ENCODE measurements at places on chromosomes 2 and 18.

GRCh38 chr2:231613663-231614558, 21.2 kb downstream of the TEX44 start:
- no peak for DNase-seq

DNA sequence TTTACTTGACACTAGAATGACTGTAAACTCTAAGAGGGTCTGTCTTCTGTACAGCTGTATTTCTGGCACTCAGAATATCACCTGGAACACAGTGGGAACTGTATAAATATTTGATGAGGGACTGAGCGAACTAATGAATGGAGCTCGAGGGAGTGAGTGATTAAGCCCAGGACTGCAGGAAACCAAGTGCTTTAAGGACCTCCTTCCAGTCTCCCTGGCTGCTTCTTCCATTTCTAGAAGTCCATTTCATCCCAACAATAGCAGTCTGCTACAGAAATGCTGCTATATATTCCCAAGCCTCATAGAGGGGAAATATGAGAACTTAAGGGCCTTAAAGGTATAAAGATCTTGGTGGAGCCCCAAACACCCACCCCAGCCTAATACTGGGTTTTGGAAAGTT, 2.8 kb upstream of the IL1RL2 start:
- DNase-seq = no peak

DNA sequence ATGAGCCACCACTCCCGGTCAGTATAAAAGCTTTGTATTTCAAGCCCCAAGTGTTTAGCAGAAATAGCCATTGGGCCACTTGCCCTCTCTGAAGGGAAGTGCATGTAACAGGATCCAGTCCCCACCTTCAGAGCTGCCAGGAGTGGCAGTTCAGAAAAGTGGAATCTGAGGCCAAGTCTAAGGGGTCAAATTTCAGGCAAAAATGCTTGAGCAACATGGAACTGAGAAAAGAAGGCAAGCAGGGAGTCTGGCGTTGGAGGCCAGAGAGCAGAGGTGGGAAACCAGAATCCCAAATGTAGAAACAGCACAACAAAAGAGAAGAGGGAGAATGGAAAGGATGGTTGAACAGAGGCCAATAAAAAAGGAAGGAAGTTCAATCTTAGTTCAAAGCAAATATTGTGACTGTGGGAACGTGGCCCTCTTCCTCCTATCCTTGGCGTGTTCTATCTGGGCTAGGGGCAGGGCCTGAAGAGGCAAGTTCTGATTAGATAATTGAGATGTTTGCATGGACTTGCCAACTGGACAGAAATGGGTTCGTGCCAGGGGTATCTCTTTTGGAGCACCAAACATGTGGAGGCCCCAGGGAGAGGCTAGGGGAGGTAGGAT, 102.2 kb downstream of the AP1S3 start:
- DNase-seq = no peak

GRCh38 chr18:34691614-34692013, 18.5 kb upstream of the DTNA start:
- DNase-seq = no peak

DNA sequence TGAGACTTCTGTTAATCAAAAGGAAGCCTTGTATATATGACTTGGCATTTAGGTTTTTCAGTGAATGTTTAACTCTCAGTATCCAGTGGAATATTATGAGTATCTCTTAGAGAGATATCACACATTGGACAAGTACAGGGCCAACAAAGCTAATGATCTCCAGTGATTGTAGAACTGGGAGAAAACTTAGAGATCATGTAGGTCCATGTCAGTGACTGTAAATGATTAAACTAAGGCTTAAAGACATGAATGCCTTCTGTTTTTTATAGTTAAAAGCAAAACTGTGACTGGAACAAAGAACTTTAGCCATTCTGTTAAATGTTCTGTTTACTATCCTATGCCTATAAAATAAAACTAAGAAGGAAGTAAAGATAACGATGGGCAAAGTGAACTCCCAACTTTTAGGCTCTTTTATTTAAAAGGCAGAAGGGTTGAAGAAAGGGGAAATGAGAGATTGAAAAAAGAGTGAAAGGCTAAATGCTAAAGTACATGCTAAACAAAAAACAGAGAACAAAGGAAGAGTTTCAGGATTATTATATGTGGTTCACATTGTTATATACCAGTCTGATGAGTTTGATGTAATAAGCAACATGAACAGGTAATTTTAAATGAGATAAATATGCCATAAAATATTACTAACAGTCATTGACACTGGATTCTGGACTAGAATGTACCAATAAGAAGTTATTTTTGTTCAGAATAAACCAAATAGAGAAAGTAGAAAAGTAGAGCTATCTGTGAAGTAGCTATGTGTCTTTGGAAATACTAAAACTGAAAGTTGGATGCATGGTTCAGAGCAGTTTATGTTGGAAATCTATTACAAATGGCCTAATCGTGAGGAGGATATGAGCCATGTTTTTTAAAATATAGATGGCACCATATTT, 37.1 kb upstream of the TNFRSF11A start:
- DNase-seq = no peak

DNA sequence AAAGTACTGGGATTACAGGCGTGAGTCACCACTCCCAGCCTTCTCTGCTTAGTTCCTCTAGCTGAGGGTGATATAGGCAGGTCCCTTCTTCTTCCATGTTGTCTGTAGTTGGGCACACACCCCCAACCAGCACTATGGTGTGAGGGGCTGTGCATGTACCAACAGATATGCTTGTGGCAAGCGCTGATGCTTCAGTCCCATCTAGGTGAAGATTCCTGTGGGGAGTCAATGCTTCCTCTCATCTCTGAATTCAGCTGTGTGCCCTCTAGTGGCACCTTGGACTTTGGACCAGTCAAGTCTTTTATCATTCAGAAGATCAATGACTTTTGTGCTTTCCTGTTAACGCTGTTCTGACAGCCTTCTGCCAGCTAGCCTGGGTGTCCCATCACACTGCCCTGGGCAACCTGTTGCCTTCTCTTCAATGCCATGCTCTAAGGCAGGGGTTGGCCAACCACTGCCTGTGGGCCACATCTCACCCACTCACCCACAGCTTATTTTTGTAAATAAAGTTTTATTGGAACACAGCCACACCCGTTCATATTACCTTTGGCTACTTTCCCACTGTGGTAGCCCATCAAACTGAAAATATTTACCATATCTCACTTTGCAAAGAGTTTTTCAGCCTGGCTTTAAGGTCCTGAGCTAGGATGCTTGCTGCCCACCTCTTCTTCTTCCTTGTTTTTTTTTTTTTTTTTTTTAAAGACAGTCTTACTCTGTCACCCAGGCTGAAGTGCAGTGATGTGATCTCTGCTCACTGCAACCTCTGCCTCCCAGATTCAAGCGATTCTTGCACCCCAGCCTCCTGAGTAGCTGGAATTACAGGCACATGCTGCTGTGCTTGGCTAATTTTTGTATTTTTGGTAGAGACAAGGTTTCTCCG, 51.0 kb downstream of the NPAS2 start:
- DNase-seq = no peak

DNA sequence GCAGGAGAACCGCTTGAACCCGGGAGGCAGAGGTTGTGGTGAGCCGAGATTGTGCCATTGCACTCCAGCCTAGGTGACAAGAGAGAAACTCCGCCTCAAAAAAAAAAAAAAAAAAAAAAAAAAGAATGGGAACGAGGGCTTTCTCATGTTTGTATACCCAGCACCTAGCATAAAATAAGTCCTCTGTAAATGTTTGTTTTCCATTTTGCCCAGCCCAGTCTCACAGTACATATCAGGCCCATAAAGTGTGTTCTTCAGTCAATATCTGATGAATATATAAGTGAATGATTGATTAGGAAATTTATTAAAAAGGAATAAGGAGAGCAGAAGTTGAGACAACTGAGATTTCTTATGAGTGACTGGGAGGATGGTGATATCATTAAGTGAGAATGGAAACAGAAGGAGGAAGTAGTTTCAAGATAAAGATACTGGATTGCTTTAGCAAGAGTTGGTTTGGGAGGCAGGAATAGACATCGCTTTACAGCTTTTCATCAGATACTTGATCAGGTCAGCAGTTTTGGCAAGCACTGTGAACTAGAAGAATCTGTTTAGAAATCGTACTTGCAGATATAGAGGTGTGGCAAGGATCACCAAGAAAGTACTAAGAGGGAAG, 327.5 kb downstream of the KIAA1328 start:
- DNase-seq = no peak

GRCh38 chr2:18123211-18123570, 244.7 kb downstream of the KCNS3 start:
- DNase-seq = no peak

GRCh38 chr2:19717446-19717845, 184.3 kb downstream of the TTC32 start:
- DNase-seq = no peak

GRCh38 chr2:36405183-36405582, 49.6 kb downstream of the CRIM1 start:
- DNase-seq = no peak

DNA sequence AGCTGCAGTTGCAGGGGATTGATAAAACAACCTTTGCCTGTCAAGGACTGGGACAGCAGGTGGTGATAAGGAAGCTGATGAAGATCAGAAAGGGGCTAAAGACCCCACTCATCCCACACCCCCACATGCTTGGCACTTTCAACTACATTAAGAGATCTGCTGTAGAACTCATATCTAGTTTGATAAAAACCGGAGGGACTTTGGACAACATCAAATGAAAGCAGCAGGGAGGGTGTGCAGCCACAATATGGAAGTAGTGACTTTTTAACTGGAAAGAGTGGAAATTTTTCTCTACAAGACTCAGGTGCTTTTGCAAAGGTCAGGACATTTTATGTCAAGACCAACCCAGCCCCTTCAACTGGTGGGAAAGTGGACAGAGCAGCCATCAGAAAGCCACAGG, 56.8 kb downstream of the TBC1D8 start:
- DNase-seq = no peak

- DNase-seq = no peak
Observed at GRCh38 chr18:76434452-76434851, 60.6 kb downstream of the ZNF516 start.
